ENCODE measurements at places on chromosomes 11 and 22.

DNA sequence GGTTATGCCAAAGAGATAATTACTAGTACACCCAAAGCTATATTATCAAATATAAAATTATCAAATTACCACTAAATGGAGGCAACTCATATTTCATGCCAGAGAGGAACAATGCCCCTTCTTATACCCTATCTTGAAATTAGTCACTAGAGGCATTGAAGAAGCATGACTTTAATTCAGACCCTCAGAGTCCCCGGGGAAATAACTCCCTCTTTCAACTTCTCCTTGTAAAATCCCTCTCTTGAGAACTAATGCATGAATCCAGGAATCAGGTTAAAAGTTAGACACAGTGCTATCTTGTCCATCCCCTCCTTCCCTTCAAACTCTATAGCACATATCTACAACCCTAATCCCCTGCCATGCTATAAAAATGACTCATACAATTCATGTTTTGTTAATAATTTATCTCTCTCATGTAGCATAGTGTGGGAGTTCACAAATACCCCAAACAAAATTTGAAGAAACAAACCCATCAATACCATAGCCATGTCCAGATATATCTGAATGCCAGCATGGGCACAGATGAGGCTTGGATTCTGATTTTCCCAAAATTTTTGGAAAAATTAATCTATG is 665.4 kb downstream of the KCNA4 start:
- no peak for DNase-seq

DNA sequence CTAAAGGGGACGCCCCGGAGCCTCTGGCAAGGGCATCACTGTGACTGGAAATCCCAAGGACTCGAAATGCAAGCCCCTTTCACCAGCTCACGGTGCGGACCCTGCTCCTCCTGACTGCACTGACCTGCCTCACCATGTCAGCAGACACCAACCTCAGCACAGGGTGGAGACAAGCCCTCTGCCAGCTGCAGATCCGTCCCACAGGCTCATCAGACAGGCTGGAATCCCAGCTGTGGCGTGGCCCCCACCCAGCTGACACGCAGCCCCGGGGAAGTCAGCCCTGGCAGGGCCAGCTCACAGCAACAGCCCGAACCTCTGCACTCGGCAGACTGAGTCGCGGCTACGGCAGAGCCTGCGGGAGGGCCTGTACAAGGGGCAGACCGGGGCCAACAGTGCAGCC is 36.8 kb downstream of the BRD1 start:
- DNase-seq: no peak

GRCh38 chr11:132119573-132119972 is 749.2 kb downstream of the NTM start:
- no peak for DNase-seq

GRCh38 chr11:130001461-130002351 is 929 bp downstream of the PRDM10 start:
- DNase-seq: no peak

GRCh38 chr11:83976086-83976485 is 689.9 kb upstream of the CCDC90B start:
- no peak for DNase-seq

DNA sequence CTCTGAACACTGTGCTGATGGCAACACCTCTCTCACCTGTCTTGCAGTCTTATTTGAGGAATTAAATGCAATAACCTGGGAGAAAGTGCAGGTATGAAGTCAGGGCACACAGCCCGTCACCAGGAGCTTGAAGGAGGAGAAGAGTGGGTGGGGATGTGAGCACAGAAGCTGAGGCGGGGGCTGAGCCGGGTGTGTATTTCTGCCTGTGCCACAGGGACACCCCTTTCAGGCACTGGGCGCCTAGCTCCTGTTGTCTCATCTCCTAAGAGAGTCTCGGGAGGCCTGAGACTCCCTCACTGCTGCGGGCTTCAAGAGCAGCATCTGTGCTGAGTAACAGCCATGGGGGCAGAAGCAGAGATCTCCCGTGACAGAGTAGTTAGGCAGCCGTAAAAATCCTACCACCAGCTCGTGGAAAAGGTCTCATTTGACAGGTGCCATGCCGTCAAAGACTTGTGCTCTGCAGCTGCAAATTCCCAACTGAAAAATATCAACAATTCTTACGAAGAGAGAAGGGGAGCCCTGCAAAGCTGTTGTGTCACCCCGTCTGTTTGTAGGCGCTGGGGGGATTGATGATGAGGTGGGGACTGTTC is 26.8 kb downstream of the PARVB start:
- no peak for DNase-seq

DNA sequence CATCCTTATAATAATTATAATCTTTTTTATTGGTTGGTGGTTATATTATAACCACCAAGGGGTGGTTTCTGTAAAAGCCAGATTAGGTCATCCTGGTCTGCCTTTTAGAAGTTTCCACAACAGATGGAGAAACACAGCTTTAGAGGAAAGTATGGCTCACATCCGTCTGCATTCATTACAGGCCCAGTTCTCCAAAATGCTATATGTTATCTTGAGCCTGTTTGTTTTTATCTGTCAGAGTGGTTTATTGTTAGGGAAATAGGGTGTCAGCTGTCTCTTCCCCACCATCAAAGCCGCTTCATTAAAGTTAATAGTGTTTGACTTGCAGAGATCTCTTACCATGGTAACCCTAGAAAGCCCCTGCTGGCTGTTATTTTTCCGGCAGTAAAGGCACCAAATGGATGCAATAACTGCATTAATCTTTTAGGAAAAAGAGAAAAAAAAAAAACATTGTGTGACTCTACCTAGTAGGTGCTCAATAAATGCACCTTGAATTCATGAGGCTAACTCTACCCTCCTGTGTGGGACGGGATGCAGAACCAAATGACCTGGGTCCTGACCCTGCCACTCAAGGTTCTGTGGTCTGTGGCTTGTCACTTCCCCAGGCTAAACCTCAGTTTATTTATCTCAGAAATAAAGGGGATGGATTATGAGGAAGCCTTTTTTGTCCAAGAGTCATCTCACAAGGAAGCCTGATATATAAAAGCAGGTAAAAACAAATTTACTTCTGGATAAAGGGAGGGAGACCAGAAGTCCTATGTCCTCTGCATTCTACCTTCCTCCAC is 118.3 kb downstream of the WT1 start:
- no peak for DNase-seq

GRCh38 chr11:46048198-46048597 is 73.1 kb downstream of the PHF21A start:
- DNase-seq: no peak

- no peak for DNase-seq
Observed at GRCh38 chr11:34239465-34240149, 118.2 kb downstream of the ABTB2 start.
